Esophagus muscularis mucosa (tissue), 4 donors: ENCODE measurements at places on chromosomes 7 and 10. TPM values are rescaled to one million over a fixed set of nuclear protein-coding genes. Genes with fewer than 3 reads are reported as not detected.

Gene ATXN7L1
- total RNA-seq = 12.1 TPM

Gene NCF1
- 7.0 TPM for total RNA-seq

Gene ZNF92
- 3.2 TPM for total RNA-seq

Gene CAMK1D
- 9.8 TPM for total RNA-seq

Gene FAM221A
- 8.3 TPM for total RNA-seq

Gene IKZF1
- total RNA-seq = 3.6 TPM

DNA sequence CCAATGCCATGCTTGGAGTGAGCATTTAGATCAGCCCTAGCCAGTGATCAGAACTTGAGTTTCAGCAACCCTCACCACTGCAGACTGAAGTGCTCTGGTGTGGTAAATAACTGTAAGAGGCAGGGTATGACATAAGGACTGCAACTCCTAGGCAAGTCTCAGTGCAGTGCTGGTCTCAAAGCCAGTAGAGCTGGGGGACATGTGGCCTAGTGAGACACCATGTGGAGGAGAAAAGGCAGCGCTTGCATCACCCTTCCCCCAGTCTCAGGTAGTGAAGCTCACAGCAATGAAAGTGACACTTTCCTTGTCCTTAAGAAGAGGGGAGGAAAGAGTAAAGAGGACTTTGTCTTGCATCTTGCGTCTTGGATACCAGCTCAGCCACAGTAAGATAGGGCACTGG is 386.8 kb upstream of the POT1 start:
- no peak for DNase-seq

DNA sequence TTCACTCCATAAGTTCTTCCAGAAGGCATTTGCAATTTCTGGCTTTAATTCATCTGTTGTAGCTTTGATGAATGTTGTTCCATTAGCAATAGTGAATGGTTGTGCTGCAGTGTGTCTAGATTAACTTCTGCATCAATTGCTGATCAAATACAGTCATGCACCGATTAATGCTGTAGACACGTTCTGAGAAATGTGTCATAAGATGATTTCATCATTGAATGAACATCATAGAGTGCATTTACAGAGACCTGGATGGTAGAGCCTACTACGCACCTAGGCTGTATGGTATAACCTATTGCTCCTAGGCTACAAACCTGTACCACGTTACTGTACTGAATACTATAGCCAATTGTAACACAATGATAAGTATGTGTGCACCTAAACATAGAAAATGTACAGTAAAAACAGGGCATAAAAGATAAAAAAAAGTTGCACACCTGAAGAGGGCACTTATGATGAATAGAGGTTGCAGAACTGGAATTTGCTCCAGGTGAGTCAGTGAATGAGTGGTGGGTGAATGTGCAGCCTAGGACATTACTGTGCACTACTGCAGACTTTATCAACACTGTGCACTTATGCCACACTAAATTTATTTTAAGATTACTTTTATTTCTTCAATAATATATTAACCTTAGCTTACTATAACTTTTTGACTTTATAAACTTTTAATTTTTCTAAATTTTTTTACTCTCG is 170.7 kb downstream of the HERPUD2 start:
- no peak for DNase-seq

DNA sequence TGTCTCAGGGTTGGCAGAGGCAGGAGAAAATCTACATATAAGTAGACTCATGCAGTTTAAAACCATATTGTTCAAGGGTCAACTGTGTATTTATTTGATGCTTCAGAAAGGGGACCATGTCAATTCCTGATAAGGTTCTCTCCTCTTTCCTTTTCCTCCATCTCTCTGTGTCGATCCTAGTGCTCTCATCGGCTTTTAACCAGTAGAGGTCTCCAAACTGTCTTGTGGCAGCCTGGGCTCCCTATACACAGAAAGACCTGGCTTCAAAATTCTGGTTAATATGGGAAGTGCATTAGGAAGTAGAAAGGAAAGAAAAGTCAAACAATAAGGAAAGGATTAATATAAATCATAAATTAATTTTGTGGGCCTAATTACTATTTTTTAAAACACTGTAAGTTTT is 304.4 kb upstream of the C7orf33 start:
- no peak for DNase-seq

- no peak for DNase-seq
Observed at GRCh38 chr10:65130162-65130758, 1609.1 kb downstream of the REEP3 start.

- DNase-seq = no peak
Observed at GRCh38 chr10:70772627-70773026, 12.6 kb downstream of the TBATA start.

DNA sequence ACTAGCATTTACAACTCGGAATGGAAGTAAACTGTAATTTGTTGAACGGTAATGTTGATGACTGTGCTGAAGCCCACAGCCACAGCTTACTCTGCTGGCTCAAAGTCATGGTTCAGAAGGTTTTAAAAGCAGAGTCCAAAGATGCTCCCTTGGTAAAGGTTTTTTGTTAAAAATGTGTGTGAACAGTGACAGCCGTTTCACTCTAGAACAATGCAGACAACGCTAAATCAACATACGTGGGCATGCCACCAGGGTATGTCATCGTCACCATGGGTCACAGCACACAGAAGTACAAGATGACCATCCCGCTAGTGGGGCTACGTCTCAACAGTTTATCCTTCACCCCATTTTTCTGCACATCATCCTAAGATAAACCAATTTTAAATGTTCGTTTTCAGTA is 106.5 kb upstream of the LANCL2 start:
- DNase-seq = no peak

- DNase-seq = peak; percentile 92
Observed at GRCh38 chr7:24717247-24717622, 40.0 kb downstream of the GSDME start.

DNA sequence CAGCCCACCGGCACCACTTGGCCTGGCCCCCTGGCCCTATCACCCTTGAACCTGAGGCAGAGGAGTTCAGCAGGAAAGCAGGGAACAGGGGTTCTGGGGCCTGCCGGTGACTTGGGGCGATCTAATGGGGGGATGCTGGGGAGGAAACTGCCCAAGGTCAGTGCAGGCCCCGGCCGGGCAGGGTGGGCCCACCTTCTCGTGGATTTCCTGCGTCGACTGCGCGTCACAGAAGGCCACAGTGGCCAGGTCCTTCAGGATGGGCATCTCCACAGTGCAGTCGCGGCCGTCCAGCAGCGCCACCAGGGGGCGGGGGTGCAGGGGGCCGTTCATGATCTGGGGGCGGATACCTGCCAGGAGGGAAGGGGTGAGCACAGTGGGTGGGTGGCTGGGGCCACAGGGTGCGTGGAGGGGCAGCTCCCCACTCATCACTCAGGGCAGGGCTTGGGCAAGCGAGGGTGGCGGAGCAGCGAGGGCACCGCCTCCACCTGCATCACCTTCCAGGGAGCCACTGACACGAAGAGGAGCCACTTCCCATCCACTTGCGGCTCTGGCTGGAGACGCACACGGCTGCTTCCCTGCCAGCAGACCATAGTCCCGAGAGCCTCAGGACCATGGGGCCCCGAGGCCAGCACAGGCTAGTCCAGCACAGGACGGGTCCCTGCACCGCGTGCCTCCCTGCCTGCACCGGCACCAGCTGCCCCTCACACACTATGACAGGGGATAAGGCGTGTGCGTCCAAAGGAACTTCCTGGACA is 61.4 kb downstream of the ZRANB1 start:
- no peak for DNase-seq

- DNase-seq = no peak
Observed at GRCh38 chr10:86914734-86915133, 42.7 kb downstream of the MMRN2 start.

DNA sequence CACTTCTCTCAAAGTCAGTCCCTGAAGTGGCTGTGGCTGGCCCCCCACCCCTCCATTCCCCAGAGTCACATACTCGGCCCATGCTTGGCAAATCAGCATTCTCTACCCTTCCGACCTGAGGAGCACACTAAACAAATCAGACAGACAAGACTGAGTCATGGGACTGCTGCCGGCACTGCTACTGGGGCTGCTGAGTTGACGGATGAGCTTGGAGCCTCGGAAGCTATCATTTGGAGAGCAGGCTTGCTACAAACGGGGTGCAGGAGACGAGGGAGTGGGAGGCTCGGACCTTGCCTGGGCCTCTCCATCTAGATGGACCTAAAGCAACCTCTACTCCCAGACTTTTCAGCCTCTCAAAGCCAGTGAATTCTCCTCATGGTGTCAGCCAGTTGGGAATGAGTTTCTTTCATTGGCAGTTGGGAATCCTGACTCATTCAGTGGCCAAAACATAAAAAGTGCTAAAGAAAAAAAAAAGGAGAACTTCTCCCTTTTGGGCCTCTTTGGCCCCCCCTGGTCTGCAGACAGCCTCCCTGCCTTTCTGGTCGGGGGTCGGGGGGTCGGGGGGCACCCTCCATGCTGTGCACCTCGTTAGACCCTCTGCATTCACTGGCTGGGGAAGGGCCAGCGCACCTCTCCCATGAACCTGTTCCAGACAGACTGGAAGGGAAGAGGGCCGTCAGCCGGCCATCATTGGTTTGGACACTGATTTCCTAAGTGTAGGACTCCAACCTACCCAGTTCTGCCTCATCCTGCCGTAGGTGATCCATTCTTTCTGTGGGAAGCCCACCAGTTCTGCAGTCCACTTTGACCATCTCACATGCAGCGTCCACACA is 52.3 kb upstream of the COL13A1 start:
- DNase-seq = no peak

GRCh38 chr7:113161050-113161449 is 42.7 kb upstream of the SMIM30 start:
- DNase-seq = no peak

DNA sequence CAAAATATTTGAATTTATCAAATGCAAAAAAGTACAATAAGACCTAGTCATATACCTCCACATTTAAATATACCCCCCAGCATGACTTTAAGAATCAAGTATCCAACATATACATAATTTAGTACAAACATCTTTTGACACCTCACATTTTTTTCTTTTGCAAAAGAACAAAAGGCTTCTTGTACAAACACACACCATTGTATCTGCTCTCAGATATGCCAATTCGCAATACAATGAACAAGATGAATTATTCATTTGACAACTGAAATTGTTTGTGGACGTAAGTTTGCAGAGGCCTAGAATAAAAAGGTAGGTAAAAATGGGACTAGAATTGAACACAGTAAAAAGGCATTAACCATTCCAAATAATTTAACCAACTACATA is 154.4 kb downstream of the CACNA2D1 start:
- no peak for DNase-seq

DNA sequence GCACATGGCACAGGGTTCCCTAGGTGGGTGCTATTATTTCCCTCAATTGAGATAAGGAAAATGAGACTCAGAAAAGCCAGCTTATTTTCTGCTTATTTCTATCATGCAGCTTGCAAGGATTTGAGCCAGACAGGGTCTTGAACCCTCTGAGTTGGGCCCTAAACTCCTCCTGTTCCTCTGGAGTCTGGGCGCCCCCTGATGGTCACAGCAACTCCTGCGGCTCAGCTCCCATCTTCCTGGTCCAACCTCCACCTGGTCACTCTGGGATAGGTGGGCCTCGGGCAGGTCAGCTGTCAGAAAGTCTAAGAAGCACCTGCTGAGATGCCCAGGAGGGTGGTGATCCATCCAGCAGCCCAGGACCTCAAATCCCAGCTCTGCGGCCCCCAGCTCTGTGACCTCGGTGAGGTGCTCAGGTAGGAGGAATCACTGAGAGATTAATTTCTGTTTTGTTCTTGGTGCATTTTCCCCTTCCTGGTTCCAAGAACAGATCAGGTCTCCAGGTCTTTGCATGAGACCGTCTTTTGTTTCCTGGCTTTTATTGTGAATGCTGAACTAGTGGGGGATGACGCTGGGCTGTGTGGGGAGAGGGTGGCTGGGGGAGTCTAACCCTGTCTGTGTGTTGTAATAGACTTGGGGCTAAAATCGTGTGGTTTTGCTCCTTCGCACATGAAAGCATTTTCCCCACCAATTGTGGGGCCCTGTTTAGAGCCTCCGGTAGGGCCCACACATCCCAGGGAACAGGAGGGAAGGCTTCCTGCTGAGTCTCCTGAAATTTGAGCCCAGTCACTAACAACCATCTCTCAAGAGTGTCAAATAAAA is 32.8 kb downstream of the TMEM130 start:
- DNase-seq = no peak

DNA sequence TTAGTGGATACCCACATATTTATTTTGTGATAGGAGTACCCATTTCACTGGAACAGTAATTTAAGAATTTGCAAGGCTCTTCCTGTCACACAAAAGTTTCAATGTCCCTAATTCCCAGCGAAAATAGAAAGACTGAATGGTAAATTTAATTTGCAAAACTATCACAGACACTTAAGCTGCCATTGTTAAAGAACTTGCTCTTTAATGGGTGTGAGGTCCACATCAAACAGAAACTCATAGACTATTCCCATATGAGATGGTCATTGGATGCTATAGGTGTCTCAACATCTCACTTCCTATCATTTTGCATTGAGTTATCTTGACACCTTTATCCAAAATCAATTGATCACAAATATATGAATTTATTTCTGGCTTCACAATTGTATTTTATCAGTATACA is 415.9 kb downstream of the GPAM start:
- DNase-seq = no peak
